Activated T-cell treated with anti-CD3 and anti-CD28 coated beads, Interleukin-2, amount 50 U/mL, for 24 hours (primary cell): ENCODE measurements at places on chromosomes 4 and X.

DNA sequence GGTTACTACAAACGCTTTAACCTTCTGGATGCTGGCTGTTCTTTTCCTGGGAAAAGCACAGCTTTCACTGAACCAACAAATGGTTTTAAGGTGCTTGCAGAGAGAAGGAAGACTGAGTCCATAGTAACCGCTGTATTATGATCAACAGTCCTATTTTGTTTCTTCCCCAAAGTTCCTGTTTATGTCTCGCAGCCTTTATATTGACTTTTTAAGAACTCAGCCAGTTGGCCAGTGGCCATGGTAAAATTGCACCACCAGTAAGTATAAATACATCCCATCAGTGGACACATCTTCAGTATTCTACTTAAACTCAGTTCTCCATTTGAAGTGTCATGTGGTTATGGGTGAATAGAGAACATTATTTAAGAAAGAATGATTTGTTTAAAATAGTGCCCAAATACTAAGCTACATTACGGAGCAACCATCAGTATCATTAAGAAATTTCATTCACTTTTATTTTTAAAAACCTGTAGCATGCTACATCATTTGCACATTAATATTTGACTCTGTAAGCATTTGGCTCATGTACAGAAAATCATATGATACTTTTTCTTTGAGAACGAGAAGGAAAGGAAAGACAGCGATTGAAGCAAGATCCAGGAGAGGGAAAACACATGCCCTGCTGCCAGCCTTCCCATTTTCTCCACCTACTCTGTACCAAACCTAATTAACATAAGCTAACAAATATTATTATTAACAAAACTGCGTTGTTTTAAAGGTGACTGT, 287.0 kb downstream of the ARHGAP24 start:
- DNase-seq: no peak

GRCh38 chr4:6324461-6324998, 54.9 kb downstream of the WFS1 start:
- DNase-seq: no peak

DNA sequence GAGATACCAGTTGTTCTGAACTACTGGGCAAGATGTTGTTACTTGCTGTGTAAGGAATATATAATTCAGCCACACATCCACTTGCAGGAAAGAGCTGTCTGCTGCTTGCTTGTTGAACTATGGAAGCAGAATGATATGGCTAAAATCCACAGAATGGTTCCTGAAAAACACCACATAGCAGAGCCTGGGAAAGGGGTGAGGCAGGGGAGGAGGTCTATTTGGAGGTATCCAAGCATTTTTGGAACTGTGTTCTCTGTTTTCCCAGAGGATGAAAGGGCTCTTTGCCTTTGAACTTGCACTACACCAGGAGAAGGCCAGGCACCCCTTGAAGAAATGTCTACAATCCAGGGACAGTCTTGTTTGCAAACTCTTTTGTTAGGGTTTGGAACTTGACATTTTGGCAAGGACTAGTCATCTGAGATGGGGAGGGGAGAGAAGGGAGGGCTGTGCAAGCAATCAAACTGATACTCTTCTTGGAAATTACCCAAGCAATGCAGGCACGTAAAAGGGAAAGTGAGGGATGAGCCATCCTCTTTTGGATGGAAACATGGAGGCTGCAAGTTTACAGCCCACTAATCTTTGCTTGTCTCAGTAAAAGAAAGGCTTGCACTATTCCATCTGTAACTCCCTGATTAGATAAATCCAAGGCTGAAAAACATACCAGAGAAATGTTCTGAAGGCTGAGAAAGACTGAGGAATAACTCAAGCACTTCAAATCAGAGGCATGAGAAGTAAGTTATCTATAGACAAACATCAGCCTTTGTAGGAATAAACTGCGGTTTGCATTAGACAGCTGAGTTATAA, 141.0 kb downstream of the TSPAN5 start:
- DNase-seq: no peak

DNA sequence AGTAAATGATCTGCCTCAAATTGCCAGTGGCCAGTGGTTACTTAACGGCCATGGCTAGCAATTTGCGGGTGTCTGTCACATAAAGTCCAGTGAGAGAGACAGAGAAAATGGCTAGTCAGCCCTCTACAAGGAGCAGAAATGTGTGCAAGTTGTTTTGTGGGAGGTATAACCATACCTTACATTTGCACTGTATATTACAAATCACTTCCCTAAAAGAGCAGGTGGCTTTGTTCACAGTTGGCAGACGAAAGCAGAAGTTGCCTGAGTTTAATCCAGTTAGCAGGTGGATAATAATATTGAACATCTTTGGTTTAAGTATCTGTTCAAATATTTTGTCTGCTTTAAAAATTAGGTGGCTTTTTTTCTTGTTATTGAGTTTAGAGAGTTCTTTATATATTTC, 15.6 kb downstream of the SRPX start:
- DNase-seq: no peak

- DNase-seq: peak; percentile 83
Observed at GRCh38 chrX:85003655-85004244, at the start of gene APOOL. Gene APOOL, plus strand, starts transcription at chrX:85003877. Its CDS starts 36 bp downstream, at chrX:85003913.

DNA sequence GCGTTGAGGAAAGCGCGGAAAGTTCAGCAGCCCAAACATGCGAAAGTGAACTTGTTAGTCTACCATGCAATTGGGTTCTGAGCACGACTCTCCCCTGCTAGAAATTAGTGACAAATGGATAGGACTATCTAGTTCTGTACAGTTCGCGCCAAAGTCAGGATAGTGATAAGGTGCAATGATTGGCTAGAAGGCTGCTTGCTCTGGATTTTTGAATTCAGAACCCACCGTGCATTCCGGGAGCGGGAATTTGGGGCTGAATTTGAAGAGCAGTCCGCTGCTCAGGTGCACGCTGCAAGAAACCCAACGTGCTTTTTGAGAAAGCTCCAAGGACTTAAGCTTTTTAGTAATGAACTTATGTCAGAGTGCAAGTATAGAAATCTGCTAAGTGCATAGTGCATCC, 732 bp upstream of the ESX1 start:
- DNase-seq: no peak

DNA sequence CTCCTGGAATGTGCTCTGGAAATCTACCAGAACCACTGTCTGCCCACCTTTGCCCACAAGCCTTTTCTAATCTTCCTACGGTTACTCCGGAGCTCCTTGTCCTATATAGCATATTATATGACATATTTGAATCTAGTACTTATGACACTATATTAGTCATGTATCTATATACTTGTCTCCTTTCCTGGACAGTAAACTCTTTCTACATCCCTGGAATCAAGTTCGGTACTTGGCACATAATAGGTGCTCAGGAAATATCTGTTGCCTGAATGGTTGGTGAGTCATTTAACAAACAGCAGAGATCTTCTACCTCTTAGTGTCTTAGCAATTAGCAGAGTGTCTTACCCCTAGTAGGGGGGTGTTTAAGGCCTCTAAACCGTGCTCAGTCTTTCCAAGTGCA, 123.6 kb downstream of the RELL1 start:
- DNase-seq: no peak

DNA sequence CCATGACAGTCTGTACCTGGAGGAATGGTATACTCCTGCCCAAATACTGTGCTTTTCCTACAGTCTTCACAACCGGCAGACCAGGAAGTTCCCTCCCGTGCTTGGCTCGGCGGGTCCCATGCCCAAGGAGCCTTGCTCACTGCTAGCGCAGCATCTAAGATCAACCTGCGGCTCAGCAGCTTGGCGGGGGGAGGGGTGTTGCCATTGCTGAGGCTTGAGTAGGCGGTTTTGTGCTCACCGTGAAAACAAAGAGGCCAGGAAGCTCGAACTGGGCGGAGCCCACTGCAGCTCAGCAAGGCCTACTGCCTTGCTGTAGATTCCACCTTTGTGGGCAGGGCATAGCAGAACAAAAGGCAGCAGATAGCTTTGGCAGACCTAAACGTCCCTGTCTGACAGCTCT, 152.7 kb downstream of the TEX11 start:
- peak; percentile 70 for DNase-seq

DNA sequence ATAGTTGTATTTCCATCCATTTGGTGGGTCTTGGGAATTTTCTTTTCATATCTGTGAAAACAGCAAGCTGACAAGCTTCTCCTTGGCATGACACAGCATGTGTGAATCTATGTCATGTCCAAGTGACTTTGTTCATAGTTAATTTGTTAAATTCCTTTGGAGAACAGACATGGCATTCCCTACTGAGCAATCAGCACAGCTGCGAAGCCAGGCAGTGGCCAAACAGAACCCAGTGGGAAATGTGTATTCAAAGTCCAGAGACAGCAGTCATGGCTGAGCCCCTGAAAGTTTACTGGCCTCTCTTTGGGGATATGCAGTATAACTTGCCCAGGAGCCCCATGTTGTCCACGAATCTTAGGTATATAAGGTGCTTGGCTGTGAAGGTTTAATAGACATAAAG, 474.7 kb downstream of the NKX6-1 start:
- DNase-seq: no peak

DNA sequence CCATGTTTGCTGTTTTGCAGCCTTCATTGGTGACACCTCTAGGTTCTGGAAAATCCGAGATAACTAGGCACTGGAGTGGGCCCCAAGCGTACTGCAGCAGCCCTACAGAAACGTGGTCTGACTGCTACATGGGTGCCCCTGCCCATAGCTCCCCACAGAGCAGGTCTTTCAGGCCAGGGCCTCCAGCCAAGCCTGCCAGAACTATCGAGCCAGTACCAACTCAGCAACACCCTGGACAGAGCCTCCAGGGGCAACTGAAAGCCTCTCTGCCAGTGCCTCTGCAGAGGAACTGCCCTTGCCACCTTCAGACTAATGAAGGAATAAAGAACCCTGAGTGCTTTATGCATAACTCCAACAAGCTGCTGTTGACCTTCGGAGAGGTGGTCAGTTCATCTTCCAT, 111.1 kb upstream of the PPP3CA start:
- no peak for DNase-seq

GRCh38 chr4:141654098-141654497, 17.7 kb downstream of the IL15 start:
- no peak for DNase-seq

- DNase-seq: no peak
Observed at GRCh38 chrX:95950679-95951078, 734.0 kb upstream of the DIAPH2 start.

DNA sequence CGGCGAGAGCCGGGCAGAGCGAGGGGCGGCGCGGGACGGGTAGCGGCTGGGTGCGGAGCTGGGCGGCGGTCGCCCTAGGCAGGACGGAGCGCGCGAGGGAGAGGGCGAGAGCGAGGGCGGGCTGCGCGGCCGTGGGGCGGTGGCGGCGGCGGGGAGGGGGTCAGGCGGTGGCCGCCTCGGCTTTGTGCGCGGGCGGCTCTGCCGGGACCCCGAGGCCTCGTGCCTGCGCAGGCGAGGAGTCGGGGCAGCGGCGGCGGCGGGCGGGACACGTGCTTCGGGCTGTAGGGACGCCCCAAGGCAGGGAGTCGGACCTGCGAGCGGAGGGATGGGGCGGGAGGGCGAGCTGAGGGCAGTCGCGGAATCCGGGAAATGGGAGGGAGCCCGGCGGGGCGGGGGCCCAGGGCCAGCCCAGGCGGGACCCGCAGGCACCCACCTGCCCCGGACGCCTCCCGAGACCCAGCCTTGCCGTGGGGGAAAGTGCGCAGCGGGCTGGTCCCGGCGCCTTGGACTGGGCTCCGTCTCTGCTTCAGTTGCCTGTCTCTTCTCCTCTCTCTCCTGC, 465 bp downstream of the BMPR1B start:
- peak; percentile 35 for DNase-seq

GRCh38 chr4:159400558-159401225, 297.8 kb downstream of the RAPGEF2 start:
- no peak for DNase-seq

DNA sequence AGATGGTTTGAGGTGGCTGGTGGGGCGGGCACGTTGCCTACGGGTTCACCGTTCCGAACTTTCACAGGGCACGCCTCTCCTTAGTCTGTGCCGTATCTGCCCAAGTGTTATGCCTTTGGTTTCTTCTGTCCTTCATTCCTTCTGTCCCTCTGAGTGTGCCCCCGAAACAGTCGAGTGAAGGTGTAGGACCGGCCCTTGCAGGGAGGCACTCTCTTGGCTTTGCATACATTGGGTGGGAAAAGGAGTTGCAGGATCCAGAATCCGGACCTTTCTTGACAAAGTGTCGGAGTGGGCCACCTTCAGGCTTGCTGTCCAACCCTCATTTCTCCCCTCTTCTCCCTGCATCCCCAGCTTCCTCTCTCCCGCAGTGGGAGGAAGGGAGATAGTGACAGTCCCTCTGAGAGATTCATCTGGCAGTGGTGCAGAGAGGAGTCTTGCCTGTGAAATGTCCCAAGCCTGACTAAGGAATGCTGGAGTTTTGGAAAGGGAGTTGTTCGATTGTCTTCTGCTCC, 569 bp downstream of the ARFIP1 start:
- no peak for DNase-seq

DNA sequence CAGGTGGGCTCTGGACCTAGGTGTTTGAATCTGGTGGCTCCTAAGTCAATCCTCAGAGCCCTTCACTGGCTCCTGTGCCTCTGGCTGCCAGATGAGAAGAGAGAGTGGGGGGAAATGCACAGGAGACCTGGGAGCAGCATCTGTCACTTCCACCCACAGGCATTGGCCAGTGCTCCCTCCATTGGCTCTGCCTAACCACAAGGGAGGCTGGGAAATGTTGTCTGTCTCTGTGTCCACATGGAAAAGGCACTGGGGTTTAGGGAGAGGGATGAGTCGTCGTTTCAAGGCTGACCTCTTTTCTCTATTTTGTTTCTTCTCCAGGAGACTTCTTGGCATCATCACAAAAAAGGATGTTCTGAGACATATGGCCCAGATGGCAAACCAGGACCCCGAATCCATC, 76.4 kb downstream of the CLCN4 start:
- DNase-seq: no peak

GRCh38 chr4:144709793-144710525, 64.0 kb downstream of the HHIP start:
- no peak for DNase-seq

- no peak for DNase-seq
Observed at GRCh38 chr4:53307210-53307609, 58.7 kb downstream of the SCFD2 start.

- DNase-seq: no peak
Observed at GRCh38 chr4:11720292-11720691, 291.6 kb upstream of the HS3ST1 start.

- DNase-seq: no peak
Observed at GRCh38 chr4:124943145-124943889, 230.8 kb upstream of the ANKRD50 start.

- no peak for DNase-seq
Observed at GRCh38 chrX:115067812-115068211, 50.4 kb upstream of the IL13RA2 start.

- no peak for DNase-seq
Observed at GRCh38 chr4:188989371-188989770, 850.1 kb downstream of the TRIML1 start.

DNA sequence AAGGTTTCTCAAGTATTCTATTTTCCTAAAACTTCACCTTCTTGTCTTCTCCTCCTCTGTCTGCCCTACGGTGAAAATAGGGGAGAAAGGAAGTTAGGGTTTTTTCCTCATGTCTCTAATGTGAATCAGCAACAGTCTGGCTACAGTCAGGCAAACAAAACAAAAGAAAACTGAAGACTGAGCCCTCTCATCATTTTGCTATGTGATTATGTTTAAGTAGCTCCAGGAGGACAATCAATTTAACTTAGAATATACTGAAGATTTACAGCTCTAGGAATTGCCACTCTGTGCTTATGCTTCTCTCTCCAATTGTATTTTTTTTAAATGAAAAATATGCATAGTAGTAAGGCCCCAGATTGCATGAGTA, 316.2 kb downstream of the GPAT3 start:
- no peak for DNase-seq
